Retinal pigment epithelial cell (primary cell): ENCODE measurements at places on chromosomes 7 and 10.

- no peak for DNase-seq
Measured at GRCh38 chr10:31194986-31195385, 124.0 kb upstream of the ZEB1 start.

- DNase-seq = no peak
Measured at GRCh38 chr7:81235997-81236396, 317.1 kb upstream of the SEMA3C start.

DNA sequence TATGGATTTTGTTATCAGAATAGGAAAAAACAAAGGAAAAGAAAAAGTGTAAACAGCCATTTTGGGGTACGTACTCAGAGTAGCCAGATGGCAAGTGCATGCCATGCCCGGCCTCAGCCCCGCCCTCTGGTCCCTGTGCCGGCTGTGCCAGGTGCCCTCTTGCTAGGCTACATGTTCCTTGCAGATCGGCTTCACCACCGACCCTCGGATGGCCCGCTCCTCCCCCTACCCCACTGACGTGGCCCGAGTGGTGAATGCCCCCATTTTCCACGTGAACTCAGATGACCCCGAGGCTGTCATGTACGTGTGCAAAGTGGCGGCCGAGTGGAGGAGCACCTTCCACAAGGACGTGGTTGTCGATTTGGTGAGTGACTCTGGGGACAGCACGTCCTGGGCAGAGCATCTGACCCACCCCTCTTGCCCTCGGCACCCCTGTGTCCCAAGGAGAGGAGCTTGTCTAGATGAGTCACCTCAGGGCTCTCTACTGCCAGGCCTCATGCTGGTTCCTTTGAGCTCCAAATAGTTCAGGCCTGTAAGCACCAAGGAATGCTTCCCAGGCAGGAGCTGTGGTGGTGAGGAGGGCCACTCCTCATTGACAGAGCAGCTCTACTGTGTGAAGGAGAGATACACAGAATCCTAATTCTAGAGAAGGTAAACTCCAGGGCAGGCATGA lies 54.9 kb upstream of the ZMIZ2 start:
- DNase-seq = no peak

- no peak for DNase-seq
Measured at GRCh38 chr7:87106974-87107612, 45.2 kb upstream of the DMTF1 start.

- no peak for DNase-seq
Measured at GRCh38 chr7:134121632-134122139, 5.5 kb upstream of the LRGUK start.
